ENCODE measurements at places on chromosomes 2 and 18.
A peak's percentile ranks its signal among the peaks of the same experiment; 100 is the strongest.

GRCh38 chr2:170191166-170191866 is 13.4 kb downstream of the MYO3B start:
- peak; percentile 3 for DNase-seq

- DNase-seq, result no peak
Observed at GRCh38 chr2:235225261-235225660, 268.6 kb upstream of the AGAP1 start.

DNA sequence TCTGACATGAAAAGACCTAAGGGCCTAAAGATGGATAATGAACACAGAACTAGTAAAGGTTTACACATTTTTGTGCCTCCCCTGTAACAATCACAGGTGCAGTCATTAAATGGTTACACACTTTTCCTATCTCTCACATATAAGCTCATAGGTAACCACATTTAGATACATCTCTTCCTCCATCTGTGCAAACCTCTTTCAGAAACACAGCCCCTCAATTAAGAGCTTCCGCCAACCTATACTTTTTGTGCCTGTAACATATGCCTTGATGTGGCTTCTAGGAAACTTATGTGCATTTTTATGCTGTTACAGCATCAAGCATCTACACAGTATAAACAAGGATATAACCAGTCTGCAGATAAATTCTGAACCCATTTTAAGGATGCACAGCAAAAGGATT is 643.3 kb downstream of the BCL11A start:
- no peak for DNase-seq

DNA sequence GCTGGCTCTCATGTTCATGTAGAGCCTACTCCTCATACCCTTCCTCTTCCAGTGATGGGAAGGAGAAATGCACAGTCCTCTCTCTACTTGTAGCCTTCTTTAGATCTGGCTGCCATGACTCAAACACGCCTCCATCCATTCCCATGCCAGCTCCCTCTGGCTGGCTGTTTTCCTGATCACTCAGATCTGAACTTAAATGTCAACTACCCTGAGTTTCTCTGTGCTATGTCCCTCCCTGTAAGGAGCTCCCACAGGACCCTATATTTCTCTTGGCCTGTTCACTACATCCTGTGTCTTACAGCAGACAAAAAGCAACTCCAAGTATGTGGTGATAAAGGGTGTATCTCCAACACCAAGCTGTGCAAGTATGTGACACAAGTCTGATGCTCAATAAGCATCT is 152.4 kb downstream of the TCF4 start:
- no peak for DNase-seq

- DNase-seq, result no peak
Observed at GRCh38 chr18:8045884-8046281, 478.8 kb downstream of the PTPRM start.

DNA sequence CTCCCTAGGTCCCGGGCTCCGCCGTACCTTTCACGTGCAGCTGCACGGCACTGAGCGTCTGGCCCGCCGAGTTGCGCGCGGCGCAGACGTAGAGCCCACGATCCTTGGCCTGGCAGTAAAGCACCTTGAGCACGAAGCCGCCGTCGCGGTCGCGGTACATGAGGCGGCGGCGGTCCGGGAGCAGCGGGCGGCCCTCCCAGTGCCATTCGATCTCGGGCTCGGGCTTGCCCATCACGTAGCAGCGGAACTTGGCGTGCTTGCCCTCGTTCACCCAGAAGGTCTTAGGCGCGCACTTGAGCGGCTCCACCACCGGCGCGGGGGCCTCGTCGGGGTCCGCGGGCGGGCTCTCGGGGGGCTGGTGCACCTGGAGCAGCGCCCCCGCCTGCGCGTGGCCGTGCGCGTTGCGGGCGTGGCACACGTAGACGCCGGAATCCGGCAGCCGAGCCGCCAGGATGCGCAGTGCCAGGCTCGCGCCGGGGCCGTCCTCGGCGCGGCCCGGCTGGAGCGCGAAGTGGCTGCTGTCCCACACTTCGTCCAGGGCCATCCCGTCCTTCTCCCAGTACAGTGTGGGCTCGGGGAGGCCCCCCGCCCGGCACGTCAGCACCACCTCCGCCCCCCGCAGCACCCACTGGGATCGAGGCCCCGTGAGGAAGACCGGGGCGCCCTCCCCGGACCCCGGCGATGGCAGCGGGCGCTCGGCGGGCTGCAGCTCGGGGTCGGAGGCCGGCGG is 980 bp downstream of the OBSL1 start:
- peak; percentile 10 for DNase-seq

GRCh38 chr18:23337599-23338444 is 115.3 kb upstream of the RIOK3 start:
- peak; percentile 80 for DNase-seq

DNA sequence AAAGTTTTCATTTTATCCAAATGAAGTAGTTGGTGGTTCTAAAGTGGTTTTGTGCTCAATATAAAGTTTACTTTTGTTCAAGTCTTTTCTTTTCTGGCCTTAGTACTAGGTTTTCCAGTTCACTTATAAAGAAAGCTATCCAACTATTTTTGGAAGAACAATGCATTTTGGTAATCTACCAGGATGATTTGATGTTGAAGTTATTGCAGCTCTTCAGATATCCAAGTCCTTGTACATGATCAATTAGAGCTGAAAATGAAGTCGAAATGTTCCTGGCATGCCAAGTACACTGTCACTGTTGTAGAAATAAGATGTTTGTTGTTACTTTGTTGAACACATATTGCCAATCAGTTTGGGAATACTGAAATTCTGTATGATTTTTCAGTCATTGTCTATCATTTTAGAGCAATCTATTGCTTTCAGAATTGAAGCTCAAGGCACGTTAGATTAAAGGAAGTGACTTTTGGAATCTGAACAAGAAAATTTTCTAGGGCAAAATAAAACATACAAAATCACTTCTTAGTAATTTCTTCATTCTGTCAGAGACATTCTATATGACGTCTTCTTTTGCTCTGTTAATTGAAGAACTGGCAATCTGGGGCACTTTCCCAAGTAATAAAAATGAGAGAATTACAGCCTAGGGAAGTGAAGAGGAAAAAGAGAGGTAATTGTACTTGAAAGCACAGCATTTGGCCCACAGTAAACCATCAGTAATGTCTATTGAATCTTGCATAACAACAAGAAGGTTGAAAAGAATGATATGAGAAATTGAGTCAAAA is 232.3 kb downstream of the MREG start:
- DNase-seq, result no peak

GRCh38 chr2:46296216-46296839 is 879 bp upstream of the EPAS1 start:
- no peak for DNase-seq

DNA sequence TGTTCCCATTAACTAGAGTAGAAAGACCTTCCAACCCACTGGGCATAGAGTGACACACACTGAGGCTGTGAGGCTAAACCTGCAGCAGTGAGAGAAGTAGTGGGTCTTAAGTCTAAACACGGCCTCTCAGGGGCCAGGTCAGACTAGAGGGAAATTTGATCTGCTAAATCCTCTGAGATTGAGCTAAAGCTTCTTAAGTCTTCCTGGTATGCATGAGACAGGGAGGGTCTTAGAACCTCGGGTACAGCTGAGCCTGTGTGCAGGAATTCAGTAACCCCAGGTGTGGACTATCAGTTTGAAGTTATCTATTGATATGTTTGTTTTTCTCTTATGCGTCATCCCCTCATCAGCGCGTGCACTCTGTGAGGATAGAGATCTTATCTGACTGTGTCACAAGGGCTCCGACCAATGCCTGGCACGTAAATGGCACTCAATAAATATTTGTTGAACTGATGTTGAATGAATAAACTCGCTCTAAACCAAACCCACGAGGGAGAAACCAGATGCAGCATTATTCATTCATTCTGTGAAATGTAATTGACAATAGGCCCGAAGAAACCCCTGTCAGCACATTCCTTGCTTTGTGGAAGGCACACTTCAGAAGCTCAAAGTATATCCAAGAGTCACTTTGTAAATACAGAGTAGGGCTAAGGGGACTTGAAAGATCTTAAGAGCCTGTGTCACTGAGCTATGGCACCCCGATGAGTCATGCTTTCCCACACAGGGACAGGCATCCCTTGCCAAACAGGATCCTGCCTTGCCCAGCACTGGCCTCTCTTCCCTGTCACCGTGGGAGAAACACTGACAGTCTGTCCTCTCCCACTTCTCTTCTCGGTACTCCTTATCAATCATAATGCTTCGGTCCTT is 21.7 kb upstream of the RAB10 start:
- peak; percentile 3 for DNase-seq

- DNase-seq, result no peak
Observed at GRCh38 chr2:215363039-215363438, 51.2 kb downstream of the ATIC start.

GRCh38 chr2:138814123-138814898 is 34.1 kb upstream of the NXPH2 start:
- peak; percentile 75 for DNase-seq

DNA sequence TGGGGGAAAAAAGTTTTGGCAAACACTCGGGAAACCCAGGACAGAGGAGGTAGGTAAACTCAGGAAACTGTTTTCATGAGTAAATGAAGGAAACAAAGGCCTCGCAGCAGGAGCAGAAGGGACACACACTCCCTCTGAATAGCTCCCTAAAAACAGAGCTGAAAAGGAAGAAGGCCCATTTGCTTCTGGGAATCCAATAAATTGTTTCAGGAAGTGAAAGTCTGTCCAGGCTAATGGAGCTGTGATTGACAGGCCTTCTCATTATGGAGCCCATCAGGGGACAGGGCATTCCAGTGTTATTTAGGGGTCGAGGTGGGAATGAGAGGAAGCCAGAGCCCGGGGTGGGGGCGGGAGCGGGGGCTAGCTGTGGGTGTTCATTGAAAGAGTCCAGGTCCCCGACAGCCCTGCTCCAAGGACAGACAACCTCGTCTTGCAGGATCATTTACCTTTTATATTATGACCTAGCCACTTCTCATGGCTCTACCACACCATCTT is 81.2 kb downstream of the GBX2 start:
- DNase-seq, result no peak

DNA sequence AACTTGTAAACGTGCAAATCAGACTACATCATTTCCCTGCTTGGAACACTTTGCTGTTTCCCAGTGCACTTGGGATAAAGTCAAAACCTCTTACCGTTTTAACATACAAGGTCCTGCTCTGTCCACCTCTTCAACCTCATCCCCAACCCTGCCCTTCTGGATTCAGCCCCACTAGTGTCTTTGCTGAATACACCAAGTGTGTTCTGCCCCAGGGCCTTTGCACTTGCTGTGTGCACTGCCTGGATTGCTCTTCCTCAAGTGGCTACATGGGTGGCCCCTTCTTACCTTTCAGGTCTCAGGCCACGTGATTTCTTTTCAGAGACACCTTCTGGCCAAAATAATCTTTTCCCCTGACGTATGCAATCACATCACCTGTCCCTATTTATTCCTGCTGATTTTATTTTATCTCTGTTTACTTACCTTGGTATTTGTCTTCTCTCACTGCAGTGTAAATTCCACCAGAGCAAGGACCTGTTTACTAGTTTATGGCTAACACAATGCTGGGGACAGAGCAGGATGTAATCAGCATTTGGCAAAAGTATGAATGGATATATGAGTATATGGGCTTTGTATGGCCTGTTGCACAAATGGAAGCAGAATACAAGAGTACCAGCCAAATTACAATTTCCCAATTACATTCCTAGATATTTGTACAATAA is 63.9 kb downstream of the MAPK4 start:
- DNase-seq, result no peak

DNA sequence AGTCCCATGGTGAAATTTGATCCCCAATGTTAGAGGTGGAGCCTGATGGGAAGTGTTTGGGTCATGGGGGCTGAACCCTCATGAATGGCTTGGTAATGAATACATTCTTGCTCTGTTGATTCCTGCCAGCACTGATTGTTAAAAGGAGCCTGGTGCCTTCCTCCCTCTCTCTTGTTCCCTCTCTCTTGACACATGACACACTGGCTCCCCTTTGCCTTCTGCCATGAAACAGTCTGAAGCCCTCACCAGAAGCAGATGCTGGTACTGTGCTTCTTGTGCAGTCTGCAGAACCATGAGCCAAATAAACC is 30.6 kb upstream of the EPC2 start:
- no peak for DNase-seq

DNA sequence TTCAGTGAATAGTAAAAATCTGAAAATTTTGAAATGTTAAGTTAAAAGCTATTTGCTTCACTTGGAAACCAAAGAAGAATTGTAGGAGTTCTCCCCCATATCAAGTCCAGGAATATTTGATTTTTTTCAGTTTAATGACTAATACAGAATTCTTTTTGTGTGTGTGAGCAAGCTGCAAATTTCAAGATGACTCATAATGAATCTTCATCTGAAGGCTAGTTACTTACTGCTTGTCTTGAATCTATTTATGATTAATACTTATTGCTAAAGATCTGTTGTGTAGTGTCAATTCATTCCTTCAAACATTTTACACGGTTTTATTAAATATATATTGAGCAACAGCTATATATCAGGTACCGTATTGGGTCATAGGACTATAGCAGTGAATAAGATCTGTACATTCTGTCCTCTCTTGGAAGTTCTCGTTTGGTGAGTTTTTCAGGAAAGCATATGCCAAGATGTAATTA is 47.8 kb upstream of the CAVIN2 start:
- DNase-seq, result no peak

- DNase-seq, result no peak
Observed at GRCh38 chr2:198662905-198663304, 794.8 kb downstream of the SATB2 start.

- DNase-seq, result peak; percentile 50
Observed at GRCh38 chr2:39059366-39059952, 61.4 kb downstream of the SOS1 start.

- DNase-seq, result no peak
Observed at GRCh38 chr2:105125428-105125827, 87.6 kb downstream of the MRPS9 start.

DNA sequence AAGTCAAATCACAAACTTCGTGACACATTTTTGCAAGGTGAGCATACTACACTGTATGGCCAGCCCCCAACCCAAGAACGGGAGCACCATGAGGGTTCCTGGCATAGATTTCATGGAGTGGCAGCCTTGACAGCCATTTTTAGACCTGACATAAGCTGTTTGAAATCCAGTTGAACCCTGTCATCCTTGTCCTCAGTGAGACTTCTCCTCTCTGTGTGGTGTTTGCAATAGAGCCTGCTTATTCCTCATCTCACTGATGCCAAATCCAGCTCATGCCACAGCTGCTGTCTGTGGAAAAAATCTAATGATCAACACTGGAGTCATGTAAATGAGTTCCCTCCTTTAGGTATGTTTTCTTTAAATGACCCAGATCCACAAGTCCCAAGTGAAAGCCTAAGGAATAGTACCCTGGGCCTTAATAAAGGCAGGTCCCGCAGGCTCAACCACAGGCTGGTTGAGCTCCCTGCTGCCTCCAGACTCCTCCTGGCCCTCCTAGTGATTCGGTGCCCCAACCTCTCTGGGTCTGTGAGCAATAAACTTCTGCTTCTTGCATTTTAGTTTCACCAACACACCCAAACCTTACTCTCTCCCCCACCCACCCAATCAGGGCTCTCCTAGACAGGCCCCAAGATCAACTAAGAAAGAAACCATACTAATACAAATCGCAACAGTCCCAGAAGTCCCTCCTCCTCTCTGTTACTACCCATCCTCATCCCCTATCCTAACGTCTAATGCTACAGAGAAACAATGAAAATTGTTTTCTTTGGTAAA is 8.4 kb upstream of the CREG2 start:
- DNase-seq, result no peak

DNA sequence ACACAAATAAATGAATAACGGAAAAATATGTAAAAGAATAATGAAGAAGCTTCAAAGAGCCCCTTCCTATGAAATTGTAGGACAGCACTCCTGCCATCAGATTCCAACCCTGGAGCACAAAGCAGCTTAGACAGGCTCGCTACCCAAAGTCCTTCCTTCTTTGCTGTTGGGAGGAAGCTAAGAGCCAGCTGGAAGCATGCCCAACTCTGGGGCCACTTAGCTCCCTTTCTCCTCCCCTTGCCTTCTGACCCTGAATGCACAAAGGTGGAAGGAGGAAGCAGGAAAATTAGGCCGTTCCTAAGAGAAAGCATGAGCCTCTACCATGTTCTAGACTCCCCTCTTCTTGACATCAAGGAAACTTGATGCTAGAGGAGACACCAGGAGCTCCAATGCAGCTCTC is 700.8 kb downstream of the RNF144A start:
- DNase-seq, result no peak

Measured in NCI-H1105 treated with DMSO at 0.1 percent for 48 hours (cell line).